ENCODE measurements at places on chromosomes 11 and 22.

DNA sequence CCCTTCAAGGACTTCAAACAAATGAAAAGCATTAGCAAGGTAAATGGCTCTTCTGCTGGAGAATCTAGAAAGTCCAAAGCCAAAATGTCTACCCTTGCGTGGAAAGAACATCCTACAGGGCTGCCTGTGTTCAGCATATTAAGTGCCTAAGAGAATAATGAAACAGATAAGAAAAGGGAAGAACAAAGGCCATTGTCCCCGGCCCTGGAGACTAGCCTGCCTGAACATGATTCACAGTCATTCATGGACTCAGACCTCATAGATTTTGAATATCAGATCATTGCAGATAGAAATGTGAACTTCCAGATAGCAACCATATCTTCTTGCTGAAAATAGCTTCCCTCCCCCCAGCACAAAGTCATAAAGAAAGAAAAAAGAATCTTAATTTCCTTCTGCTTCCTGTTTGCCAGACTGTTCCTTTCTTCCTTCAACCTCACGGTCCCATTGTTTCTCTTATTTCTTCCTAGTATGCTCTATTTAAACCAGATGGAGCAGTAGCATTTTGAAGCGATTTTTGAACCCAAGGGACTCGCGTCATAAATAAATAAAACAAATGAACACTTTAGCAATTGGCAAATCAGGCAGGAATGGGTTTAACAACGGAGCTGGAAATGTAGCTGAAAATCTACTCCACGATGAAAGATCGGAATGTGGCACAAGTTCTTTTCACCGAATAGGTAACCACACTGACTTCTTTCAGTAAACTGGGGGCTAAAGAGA, 408.2 kb upstream of the CCDC90B start:
- no peak for DNase-seq

- no peak for DNase-seq
Measured at GRCh38 chr11:86495351-86495750, 120.7 kb downstream of the CCDC81 start.

GRCh38 chr11:131766637-131767036, 396.2 kb downstream of the NTM start:
- DNase-seq: no peak

DNA sequence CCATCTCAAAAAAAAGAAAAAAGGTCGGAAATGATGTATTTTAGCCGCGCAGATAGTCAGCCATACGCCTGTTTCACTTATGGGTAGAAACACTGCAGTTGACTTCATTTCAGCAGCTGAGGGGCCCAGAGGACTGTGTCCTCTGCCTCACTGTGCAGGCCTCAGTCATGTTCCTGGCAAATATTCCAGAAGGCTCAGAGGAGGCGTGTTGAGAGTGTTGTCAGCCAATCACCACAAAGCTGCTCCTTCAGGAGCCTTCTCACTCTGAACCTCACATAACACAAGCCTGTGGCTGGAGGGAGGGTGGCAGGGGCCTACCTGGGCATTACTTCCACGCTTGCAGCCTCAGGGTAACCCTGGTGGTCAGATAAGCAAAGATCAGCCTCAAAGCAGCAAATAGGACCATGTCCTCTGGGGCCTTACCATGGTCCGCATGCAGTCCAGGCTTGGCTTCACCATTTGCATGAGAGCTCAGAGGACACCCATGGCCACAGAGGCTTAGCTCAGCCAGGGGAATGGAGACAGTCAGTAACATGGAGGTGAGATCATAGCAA, 17.3 kb upstream of the TREH start:
- no peak for DNase-seq

DNA sequence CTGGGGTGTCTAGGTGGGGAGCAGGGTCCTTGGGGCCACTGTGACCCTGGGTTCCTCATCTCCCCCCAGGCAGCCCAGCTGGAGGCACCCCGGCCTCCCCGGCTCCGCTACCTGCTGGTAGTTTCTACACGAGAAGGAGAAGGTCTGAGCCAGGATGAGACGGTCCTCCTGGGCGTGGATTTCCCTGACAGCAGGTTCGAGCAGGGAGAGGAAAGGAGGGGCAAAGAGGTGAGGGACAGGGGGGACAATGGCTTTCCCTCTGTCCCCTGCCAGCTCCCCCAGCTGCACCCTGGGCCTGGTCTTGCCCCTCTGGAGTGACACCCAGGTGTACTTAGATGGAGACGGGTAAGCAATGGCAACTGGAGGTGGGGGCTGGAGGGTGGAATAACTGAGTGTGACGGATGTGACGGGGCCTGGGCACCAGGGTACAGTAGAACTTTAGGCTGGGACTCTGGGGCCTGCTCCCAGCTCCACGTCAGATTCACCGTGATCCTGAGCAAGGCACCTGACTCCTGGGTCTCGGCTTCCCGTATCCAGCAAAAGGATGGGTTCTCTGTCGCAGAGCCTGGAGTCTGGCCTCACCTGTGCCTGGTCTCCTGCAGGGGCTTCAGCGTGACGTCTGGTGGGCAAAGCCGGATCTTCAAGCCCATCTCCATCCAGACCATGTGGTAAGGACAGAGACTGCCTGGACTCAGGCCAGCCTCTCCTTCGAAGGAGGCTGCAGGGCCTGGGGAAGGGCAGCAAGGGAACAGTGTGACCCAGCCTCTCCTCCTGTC, 3.6 kb downstream of the SSH3 start:
- DNase-seq: no peak

DNA sequence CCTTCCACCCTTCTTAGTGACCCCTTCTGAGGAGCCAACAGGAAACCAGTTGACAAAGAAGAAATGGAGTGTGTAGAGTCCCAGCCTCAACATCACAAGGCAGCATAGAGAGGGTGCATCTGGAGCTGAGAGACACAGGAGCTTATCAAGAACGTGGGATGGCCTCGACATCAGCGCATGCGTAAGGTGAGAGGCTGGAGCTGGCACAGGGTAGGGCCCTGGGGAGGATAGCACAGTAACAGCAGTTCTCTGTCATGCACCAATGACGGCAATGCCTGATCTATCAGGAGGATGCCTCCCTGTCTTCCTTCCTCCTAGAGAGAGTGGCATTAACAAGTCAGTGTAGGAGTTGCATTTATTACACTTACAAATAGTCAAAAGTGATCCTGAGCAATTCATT, 426.1 kb downstream of the NTM start:
- peak; percentile 81 for DNase-seq

All from head of caudate nucleus (tissue), 42 donors.